ENCODE measurements at places on chromosomes 4 and X. TPM values are rescaled to one million over a fixed set of nuclear protein-coding genes. Genes with fewer than 3 reads are reported as not detected.

- H3K27ac ChIP-seq = no peak overlapping the region
- no peaks in the 10 kb centered on the region for H3K36me3 ChIP-seq
- DNase-seq = no peak
- no peaks in the 10 kb centered on the region for H3K27me3 ChIP-seq
Measured at GRCh38 chrX:100289066-100289558, 121.0 kb downstream of the PCDH19 start.

DNA sequence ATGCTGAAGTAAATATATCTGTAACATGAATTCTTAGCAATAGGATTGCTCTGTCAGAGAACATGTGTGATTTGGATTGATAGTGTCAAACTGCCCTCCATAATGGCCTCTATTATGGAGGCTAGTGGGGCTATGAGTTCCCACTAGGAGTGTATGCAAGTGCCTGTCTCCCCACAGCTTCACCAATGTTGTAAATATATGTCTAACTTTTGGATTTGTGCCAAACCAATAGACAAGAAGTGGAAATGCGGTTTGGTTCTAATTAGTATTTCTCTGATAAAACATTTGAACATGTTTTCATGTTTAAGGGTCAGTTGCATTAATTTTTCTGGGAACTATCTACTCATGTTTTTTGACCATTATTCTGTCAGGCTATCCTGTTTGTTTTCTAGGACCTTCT lies 28.1 kb downstream of the GPAT3 start:
- no peaks in the 10 kb centered on the region for H3K27me3 ChIP-seq
- no peak overlapping the region for H3K4me3 ChIP-seq
- no peak for DNase-seq
- no peaks in the 10 kb centered on the region for H3K36me3 ChIP-seq

- H3K4me3 ChIP-seq = no peak overlapping the region
- no peaks in the 10 kb centered on the region for H3K36me3 ChIP-seq
- DNase-seq = no peak
- peaks cover 42% of the 10 kb centered on the region for H3K4me1 ChIP-seq
Measured at GRCh38 chr4:110618581-110619462, 4.1 kb downstream of the PITX2 start.

Gene PAK3
- total RNA-seq = 4.0 TPM
